ENCODE measurements at places on chromosomes 1 and 21.

- no peak for DNase-seq
Observed at GRCh38 chr1:3656450-3657095, 4.3 kb downstream of the TP73 start.

DNA sequence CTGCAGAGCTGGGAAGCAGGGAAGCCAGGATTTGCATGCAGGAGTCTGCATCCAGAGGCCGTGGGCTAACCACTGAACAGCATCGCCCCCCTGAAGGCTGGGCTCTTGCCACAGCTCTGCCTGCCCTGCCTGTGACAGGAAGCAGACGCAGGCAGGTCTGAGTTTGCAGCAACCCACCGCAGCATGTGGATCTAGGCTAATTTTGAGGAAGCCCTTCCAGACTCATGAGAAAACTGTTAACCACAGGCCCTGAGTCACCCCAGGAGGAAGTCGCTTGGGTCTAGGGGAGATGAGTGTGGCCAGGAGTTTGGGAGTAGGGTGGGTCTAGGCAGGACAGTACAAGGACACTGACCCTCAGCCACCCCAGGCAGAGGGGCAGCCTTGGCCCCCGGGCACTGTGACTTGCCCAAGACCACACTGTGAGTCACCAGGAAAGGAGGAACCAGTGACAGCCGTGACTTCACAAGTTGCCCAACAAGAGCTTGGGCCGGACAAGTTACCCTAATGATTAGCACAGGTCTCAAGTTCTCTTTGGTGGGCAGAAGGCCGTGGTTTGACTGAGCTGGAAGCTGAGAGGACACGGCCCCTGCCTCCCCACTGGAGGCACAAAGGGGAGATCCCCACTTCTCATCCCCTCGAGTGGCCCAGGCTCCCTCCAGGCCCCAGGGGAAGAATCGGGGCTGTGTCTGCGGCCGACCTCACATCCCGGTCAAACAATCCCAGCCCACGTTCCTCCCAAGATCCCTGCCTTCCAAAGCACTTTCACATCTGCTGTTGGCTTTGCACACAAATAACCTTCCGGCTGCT lies 826 bp downstream of the LAPTM5 start:
- peak; percentile 73 for DNase-seq

DNA sequence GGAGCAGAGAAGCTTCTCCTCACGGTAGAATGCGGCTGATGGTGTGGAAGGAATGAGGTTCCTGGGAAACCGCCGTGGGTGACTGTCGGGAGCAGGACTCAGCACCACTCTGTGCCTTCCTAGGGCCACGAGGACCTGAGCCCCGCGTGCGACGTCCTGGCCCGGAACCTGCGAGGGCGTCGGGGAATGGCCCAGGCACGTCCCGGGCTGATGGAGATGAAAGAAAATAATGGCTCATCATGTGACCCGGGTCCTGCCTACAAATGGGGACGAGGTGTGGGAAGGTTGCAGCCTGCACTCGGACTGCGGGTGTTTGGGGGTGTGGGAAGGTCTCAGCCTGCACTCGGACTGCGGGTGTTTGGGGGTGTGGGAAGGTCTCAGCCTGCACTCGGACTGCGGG lies 25.1 kb upstream of the TTLL10 start:
- DNase-seq, result no peak

GRCh38 chr21:14850394-14850793 lies 214.4 kb downstream of the NRIP1 start:
- DNase-seq, result peak; percentile 60

DNA sequence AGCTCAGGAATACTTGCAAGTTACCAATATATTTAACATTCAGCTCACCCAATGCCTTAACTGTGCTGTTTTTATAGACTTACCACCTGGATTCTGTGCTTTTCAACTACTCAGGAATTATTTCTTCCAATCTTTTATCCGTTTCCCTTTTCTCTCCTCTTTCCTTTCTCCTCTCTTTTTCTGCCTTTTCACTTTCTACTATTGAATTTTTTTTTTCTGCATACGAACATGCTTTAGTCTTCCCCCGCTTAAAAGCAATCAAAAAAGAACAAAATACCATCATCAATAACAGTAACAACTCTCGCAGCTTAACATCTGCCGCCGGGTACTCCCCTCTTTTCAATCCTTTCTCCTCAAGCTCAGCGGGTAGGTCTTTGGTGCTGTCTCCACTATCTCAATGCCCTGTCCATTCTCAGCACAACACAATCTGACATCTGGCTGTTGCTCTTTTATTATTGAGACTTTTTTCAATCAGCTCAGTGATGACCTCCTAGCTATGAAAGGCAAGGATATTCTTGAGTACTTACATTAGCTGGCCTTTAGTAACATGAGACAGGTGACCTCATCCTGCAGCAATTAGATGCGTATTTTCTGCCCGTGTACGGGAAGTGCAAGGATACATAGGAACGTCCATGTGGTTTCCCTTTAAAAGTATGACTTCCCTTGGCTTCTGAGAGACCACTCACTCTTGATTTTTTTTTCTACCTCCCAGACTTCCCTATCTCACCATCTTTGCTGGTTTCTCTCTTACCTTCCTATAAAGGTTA lies 40.2 kb upstream of the SIPA1L2 start:
- DNase-seq, result peak; percentile 69

DNA sequence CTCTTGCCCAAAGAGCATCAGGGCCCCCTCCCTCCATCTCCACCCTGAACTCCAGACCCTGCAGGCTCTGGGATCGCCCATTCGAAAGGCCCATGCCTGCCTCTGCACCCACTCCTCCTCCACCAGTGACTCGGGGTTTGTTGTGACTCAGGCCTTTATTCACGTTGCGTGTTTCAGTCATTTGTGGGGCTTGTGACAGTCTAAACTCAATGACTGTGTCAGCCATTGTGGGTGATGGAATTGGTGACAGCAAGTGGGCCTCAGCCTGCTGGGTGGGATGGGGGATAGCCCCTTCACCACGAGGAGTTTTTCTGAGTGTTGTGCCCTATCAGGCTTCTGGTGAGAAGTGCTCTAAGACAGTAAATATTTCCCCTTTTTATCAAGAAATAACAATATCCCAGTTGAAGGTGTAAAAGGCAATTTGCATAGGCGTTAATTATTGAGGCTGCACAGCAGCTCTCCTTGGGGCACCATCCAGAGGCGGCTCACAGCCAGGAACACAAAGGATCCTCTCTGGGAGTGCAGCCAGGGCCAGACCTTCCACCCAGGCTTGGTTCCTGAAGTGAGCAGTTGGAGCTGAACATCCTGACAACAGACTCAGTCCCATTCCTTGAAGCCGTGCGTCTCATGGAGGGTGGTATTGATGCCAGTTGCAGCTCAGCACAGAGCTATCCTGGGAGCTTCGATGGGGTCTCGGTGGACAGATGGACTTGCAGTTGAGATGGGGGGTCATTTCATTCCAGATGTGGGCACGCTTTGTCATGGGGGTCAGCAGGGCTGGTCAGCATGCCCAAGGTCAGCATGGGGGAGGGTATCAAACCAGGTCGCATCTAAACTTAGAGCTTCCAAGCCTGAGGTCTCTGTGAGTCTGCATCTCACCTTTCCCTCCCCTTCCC lies 135.6 kb upstream of the CACNA1E start:
- DNase-seq, result no peak

DNA sequence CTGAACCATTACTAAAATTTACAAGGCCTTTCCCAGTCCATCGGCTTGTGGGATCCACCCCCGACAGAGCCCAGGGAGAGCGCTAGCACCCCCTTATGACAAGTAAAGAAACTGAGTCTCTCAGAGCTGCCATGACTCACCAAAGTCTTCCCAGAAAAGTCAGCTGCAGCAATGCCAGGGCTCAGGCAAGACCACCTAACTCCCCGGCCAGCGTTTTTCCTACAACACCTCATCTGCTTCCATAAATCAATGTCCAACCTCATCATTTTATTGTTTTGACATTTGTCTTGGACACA lies 15.0 kb downstream of the DHCR24 start:
- DNase-seq, result no peak

DNA sequence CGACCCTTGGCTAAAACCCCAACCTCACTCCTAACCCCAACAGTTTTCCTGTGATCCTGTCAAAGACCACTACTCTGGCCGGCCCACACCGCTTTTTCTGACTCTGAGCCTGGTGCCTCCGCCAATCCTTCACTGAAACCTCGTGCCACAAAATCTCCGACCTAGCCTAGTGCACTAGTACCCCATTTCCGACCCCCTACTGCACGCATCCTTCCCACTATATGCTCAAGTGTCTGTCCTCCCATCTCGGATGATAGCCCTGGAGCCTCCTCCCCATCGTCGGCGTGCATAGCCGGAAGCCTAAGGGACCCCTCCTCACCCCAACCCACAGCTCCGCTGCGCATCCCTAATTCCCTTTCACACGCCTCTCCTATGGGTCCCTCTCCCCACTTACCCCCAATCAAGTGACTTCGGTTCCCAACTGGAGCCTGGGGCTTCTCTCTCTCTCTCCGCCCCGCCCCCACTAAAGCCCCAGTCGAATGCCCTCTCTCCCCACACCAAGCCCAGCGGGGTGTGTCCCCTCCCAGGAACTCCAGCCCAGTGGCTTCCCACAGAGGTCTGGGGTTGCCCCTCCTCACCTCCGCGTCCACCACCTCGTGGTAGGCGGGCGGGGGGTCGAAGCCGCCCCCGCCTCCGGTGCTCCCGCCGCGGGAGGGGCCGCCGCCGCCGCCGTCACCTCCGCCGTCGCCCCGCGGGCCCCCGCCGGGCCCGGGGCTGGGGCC lies 791 bp downstream of the USP24 start:
- peak; percentile 53 for DNase-seq

GRCh38 chr1:37726751-37727585 lies 34.7 kb downstream of the CDCA8 start:
- DNase-seq, result no peak

GRCh38 chr1:91501523-91501851 lies 836 bp downstream of the CDC7 start:
- DNase-seq, result peak; percentile 72

- peak; percentile 64 for DNase-seq
Observed at GRCh38 chr1:183807549-183808168, 2.7 kb downstream of the RGL1 start.

- DNase-seq, result no peak
Observed at GRCh38 chr1:203121186-203122015, 6.1 kb upstream of the ADORA1 start.

Data from adipocyte (in vitro differentiated cells).